ENCODE measurements at places on chromosomes 6 and 20.

GRCh38 chr6:56695702-56696101 is 53.0 kb upstream of the DST start:
- no peak for DNase-seq

DNA sequence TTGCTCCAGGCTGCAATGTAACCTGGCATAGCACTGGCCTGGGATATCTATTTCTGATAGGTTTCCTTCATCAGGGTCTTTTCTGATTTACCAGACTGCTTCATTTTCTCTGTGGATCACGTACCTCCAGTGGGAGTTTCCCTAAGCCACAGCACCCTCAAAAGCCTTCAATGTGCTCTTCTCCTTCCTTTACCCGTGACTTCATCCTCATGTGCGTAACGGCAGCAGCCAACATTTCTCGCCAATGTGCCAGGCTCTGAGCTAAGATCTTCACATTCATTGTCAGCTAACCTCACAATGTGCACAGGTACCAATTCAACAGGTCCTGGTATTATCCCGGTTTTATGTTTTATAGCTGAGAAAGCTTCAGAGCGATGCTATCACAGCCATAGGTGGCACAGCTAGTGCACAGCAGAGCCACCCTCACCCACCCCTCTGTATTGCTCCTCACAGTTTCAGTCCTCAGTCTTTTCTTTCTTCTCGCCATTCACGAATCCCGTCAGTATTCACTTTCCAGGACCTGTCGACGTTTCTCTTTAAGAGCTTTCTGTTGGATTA is 58.2 kb downstream of the TNFAIP3 start:
- DNase-seq, result no peak

DNA sequence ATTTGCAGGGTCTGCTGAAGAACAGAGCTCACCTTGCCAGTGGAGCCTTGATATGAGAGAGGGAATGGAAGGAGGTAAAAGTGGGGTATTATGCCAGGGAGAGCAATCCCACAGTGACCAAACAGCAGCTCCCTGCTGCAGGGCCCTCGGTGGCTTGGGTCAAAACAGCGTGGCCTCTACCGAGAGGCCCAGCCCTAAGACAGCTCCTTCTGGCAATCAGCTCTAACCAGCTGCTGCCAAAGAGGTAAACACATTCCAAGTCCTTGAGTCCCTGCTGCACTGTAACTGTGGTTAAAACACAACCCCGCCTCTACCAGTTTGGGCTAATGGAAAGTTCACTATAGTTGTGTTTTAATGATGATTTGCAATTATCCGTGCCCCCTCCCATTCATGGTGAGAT is 1.4 kb upstream of the DAAM2 start:
- no peak for DNase-seq

GRCh38 chr20:7226156-7226555 is 458.7 kb downstream of the BMP2 start:
- no peak for DNase-seq

- DNase-seq, result no peak
Observed at GRCh38 chr6:144415014-144415413, 129.9 kb downstream of the UTRN start.

DNA sequence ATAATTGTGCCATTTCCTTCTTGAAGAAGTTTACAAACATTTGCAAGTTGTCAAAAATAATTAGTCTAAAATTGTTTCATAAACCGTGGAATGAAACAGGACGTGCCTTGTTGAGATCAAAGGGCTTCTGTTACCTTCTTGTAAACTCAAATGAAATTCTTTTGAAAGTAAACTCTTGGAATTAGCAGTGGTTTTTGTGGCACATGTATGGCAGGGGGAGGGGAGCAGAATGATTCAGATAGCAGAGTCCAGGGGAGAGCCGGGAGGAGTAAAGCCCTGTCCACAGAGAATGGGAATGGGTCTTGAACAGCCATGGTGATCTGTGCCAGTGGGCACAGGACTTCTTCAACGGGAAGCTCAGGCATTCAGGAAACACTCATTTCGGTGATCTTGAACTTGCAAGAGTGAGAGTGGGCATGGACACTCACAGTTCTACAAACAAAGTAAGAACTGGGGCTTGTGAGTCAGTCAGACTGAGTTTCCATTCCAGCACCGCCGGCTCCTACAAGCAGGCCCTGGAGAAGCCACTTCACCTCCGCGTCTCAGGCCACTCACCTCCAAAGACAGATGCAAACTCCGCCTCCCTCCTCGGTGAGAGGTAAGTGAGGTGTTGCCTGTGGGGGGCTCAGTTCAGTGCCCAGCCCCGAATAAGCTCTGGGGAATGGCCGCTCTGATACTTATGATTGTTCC is 143.1 kb downstream of the CDH26 start:
- DNase-seq, result no peak

DNA sequence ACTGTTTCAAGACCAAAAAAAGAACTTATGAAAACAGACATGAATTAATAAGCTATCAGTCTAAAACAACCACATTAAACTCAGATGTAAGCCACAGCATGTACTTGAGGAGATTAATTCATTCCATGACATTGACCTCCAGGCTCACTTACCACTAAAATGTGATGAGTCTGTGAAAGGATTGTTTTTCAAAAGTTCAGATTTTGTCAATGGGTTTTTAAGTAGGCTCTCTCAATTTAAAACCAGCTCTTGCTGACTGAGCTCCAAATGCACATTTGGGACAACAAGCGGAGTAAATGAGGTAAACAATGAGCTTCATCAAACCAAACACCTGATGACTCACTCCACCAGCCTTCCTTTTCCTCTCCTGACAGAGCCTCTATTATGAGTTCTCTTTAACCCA is 197.0 kb downstream of the SIM1 start:
- DNase-seq, result no peak

DNA sequence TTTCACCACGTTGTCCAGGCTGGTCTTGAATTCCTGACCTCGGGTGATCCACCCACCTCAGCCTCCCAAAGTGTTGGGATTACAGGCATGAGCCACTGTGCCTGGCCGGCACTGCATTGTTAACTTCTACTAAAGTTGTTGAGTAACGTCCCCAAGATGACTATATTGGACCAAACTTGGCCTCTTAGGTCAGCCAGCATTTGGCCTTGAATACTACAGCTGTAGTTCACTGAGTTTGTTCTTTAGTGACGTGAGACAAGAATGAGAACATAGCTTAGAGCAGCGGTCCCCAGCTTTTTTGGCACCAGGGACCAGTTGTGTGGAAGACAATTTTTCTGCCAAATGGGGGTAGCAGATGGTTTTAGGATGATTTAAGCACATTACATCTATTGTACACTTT is 237.1 kb downstream of the TBC1D7 start:
- DNase-seq, result no peak

GRCh38 chr6:123240626-123241025 is 244.6 kb downstream of the CLVS2 start:
- no peak for DNase-seq

GRCh38 chr20:4987130-4987529 is 14.2 kb downstream of the SLC23A2 start:
- no peak for DNase-seq

- no peak for DNase-seq
Observed at GRCh38 chr6:157157258-157157657, 166.1 kb downstream of the TMEM242 start.

DNA sequence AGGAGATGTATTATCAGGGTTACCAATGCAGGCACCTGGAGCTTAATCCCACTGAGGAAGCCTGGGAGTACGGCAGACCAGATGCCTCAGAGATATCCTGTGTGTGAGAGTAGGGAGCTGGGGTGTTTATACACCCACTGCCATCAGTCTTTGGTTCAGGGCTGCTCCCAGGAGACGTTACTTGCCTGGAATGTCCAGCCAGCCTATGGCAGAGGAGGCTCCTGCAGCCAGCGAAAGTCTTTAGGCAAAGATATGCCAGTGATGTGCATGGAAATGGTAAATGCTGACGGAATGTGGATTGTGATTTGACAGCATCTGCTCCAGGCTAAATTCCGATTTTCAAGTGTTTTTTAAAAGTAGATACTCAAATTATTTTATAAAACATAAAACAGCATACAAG is 282.0 kb downstream of the BTBD3 start:
- no peak for DNase-seq

DNA sequence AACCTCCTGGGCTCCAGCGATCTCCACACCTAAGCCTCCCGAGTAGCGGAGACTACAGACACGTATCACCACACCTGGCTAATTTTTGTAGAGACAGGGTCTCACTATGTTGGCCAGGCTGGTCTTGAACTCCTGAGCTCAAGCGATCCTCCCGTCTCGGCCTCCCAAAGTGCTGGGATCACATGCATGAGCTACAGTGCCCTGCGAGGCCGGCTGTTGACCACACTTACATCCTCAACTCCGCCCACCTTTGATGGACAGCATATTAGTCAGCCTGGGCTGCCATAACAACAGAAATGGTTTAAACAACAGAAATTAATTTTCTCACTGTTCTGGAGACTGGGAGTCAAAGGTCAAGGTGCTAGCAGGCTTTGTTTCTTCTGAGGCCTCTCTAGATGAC is 107.7 kb downstream of the JPH2 start:
- no peak for DNase-seq

DNA sequence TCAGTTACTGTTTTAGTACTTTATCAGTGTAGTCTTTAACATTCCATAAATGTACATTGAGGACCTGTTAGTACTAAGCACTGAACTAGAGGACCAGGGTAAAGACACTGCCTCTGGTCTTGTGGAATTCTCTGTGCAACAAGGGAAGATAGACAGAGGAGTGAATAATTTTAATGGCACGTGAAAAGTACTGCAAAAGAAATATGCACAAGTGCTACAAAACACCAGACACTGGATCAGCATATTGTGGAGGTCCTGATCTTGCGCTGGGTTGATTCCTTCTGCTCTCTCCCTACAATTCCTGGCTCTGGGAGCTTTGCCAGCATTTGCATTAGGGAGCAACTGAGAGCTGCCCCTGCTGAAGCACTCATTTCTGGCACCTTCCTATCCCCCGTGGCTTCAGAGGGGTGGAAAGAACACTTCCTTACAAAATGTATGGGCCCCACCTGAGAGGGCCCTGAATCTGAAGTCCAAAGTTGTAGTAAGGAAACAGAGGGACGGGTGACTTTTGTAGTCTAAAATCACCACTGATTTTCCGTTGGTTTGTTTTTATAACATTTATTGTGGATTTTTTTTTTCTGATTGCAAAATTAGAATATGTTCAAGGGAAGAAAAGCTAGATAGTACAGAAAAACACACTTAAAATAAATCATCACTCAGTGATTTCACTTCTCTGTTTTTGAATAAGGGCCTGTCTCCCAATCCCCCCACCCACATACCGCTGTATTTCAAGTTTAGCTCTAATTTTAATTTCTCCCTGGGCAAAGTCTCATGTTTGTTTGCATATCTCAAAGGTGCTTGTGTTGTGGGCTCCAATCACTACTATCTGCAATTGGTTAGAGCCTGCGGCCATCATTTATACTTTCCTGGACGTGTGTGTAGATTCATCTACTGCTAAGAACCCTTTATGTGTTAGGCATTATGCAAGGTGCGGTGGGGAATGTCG is 4.9 kb downstream of the PKIG start:
- no peak for DNase-seq

GRCh38 chr20:43853174-43853803 is 61.4 kb upstream of the TOX2 start:
- no peak for DNase-seq

DNA sequence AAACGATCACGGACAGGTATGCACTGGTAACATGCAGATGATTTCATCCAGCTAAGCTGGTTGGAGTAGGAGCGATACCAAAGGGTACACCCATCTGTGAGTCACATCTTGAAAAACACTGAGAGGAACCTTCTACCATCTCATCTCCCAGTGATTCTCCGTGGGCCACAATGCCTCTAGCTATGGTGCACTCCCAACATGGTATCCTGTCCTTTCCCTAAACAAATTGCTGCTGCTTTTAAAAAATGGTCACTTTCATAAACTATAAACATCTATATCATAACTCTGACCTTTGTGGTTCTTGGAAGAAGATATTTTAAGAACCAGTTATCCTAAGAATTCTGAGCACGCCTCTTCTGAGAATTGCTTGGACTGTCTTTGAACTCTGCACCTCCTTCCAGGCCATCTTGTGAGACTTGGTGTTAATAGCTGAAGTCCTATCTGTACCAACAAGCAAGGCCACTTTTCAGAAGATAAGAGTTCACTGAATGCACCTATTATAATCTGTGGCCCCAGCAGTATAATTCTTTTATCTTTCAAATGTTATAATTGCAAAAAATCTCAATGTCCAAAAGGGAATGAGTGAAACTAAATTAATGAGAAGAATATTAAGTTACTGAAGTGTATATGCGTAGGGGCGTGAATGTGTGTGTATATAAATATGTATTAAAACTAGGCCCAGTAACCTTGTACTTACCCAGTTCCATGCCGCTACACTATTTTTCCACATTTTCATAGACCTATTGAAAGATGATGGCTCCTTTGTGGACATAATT is 70.5 kb upstream of the TPD52L1 start:
- no peak for DNase-seq

DNA sequence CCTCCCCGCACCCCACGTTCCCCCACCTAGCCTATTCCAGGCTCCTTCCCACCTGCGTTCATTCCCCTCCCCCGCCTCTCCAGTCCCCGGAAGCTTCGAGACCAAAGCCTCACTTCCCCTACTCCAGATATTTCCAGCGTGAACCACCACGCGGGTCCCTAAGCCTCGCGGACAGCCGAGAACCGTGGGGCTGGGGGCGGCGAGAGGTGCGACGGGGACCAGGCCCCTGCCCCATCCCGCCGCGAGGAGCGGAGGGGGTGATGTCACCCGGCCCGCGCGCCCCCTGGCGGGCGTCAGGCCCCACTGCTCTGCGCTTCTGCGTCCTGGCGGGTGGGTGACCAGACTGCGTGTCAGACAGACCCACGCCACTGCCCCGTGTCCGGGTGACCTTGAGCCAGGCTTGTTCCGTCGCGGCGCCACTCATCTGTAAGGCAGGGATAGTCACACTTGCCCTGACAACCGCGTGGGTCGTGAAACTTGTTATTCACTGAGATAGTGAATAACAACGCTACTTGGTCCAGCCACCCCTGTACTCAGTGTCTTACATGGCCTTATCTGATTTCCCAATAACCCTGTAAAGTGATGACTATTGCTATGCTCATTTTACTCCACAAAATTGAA is 9.0 kb upstream of the HSP90AB1 start:
- peak; percentile 62 for DNase-seq

DNA sequence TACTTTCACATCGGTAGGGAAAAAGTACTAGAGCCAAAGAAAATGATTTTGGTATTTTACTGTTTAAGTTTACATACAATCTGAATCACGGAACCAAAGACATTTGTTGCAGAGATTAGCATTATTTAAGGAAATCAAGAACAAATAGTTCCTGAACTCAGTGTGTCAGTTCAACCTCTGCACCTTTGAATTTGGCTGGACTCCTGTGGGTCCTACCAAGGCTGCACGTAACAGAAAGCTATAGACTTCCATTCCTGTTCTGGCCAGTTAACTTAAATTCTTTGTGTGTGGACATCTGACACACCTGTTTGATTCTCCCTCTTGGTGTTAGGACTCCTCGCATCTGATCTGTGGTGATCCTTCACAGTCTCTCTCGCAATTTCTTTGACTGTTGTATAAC is 69.6 kb downstream of the MACROD2 start:
- no peak for DNase-seq

GRCh38 chr20:21709535-21709904 is 4.1 kb downstream of the PAX1 start:
- DNase-seq, result no peak

- no peak for DNase-seq
Observed at GRCh38 chr6:45606831-45607400, 229.2 kb upstream of the SUPT3H start.

- DNase-seq, result no peak
Observed at GRCh38 chr20:61936701-61937131, 129.0 kb downstream of the TAF4 start.

GRCh38 chr20:50872560-50873425 is 58.4 kb downstream of the ADNP start:
- DNase-seq, result no peak

Measured in stimulated activated CD8-positive, alpha-beta memory T cell treated with anti-CD3 and anti-CD28 coated beads, Interleukin-12 subunit alpha, Interleukin-12 subunit beta, amount 100 ng/mL, for 1 hour (primary cell).